ENCODE measurements at places on chromosomes 5 and 9.

- DNase-seq = no peak
Measured at GRCh38 chr9:73011181-73011750, 58.4 kb upstream of the ALDH1A1 start.

GRCh38 chr5:88588609-88589008, 294.4 kb downstream of the MEF2C start:
- DNase-seq = no peak

- no peak for DNase-seq
Measured at GRCh38 chr9:132042324-132042723, 37.3 kb downstream of the MED27 start.

- DNase-seq = no peak
Measured at GRCh38 chr5:134889335-134889734, 15.2 kb downstream of the TXNDC15 start.

DNA sequence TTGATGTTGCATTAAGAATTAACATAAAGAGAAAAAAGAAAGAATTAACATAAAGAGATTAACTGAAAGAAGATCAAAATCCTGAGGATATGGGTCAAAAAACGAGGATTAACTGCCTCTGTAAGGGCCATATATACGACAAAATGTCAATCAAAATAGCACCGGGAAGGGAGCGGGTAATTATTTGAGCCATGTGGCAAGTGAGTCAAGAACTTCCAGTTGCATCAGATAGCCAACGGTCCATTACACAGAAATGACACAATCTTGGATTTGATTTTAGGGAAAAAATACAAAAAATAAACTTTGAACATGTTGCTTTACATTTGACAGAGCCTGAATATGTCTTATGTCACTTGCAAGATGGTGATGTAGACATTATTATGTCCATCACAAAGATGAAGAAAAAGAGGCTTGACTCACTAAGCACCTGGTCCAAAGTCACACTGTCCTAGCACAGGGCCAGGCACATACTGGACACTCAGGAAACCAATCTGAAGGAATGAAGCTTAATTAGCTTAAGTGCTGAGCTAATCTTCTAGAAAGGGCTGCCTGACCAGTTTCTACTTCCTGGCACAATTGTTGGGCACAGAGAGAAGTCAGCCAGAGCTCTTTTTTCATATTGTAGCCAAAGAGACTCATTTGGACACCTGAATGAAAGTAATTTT, 273.2 kb upstream of the PAPPA start:
- DNase-seq = no peak

DNA sequence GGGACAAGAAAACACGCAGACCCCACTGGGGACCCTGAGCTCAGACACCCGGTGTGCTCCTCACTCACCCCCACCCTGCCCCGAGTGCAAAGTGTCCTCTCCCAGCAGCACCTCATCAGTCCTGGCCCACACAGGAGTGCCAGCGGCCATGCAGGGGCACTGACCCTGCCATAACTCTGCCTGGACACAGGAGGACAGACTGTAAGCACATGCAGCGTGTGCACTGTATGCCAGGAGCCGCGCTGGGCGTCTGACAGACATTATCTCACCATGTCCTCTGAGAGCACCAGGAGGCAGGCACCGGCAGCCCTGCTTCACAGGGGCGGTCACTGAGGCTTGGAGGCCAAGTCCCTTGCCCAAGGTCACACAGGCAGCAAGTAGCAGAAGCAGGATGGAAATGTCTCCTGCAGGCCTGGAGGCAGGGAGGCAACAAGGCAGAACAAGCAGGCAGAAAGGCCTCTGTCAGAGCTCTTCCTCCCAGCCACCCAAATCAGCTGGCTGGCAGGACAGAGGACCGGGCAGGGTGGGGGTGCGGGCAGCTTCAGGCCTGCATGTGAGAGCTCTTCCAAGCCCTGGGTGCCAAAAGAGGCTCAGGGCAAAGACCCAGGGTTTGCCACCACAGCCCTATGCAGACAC, 8.4 kb downstream of the EEIG1 start:
- DNase-seq = peak; percentile 36

GRCh38 chr5:8945972-8946371, 599.9 kb downstream of the SEMA5A start:
- no peak for DNase-seq

DNA sequence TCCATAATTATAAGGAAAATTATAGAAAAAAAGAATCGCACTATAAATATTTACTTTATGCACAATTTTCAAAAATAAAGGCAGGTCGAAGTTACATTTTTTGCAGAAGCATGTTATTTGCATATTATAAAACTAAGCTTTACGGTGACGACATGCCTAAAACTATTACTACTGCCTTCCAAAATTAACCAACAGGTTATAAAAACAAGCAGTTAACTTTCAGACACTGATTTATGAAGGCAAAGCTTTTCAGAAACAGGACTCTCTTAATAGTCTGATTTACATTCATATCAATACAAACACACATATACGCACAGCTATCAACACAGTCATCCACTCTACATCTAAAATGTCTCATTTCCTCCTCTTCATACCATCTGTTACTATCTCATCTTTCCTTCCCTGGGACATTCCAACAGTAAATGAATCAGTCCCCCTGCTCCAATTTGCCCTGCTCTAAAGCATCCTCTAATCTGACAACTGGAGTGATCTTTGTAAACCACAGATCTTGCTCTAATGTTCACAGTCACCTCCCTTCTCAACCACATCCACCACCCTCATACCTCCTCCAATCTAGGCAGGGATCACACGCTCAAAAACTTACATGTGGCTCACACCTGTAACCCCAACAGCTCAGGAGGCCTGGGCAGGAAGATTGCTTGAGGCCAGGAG, 21.6 kb downstream of the FBXW11 start:
- DNase-seq = no peak

DNA sequence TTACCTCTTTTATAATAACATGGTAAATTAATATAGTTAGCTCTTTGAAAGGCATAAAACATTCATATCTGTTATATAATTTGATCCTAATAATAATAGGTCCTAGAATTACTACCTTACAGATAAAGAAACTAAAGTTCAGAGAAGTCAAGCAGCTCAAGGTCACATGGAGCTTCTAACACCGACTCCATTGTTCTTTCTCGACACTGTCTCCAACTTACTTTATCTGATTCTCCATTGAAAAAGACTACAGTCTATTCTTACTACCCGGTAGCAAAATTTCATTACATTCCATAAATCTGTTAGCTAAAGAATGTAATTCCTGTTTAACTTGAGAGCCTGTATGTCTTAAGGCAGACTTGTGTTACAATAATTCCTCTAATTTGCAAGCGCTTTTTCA, 96.3 kb upstream of the TMEM161B start:
- no peak for DNase-seq

GRCh38 chr9:136525841-136526499, 19.9 kb downstream of the NOTCH1 start:
- DNase-seq = no peak

Measured in uterus (tissue), 4 donors.